Keratinocyte (primary cell): ENCODE measurements at places on chromosomes 2 and 18. TPM values are rescaled to one million over a fixed set of nuclear protein-coding genes. Genes with fewer than 3 reads are reported as not detected.

- H3K27me3 ChIP-seq = peaks cover 8% of the 10 kb centered on the region
- H3K27ac ChIP-seq = no peak overlapping the region
- H3K4me3 ChIP-seq = no peak overlapping the region
- H3K36me3 ChIP-seq = no peaks in the 10 kb centered on the region
- DNase-seq = no peak
- peaks cover 45% of the 10 kb centered on the region for H3K4me1 ChIP-seq
Observed at GRCh38 chr2:233211548-233211895, 40.0 kb upstream of the ATG16L1 start.

Gene RNU2-63P
- polyA plus RNA-seq = 2.4 TPM in 1 of 3 replicates, not detected in the others

DNA sequence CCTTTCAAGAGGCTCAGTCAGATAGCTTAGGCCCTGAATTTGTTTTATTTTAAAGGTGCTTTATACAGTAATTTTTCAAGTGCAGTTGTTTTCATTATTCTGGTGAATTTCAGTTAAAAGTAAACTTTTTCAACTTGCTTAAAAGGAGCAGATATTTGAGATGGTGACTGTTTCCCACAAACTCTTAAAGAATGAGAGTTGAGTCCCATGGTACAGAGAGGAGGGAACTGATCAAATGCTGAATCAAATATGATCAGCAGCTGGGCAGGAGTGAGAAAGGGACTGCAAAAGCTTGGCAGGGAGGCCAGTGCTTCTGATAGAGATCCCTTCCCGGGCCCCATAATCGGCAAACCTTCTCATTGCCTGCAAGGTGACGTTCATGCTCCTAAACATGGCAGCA, 91.2 kb downstream of the KCNS3 start:
- no peaks in the 10 kb centered on the region for H3K36me3 ChIP-seq
- H3K27ac ChIP-seq = no peak overlapping the region
- H3K4me1 ChIP-seq = no peaks in the 10 kb centered on the region
- no peak overlapping the region for H3K4me3 ChIP-seq

GRCh38 chr2:58634653-58635370, 393.7 kb upstream of the FANCL start:
- H3K27ac ChIP-seq = peak overlapping the region; percentile 72
- H3K4me3 ChIP-seq = no peak overlapping the region
- DNase-seq = peak; percentile 23
- no peaks in the 10 kb centered on the region for H3K36me3 ChIP-seq
- H3K4me1 ChIP-seq = peaks cover 27% of the 10 kb centered on the region

Gene SPAG16
- 11.0 to 19.6 TPM (median 11.4 TPM) in 3 replicates for polyA plus RNA-seq

Gene LYG2
- polyA plus RNA-seq = 0.14 to 0.24 TPM in 2 of 3 replicates, not detected in the other

Gene APOB
- 0.01 TPM in 2 of 3 replicates, not detected in the other for polyA plus RNA-seq

GRCh38 chr18:36769611-36770314, 59.0 kb downstream of the TPGS2 start:
- H3K36me3 ChIP-seq = no peaks in the 10 kb centered on the region
- H3K27me3 ChIP-seq = no peaks in the 10 kb centered on the region
- peaks cover 3% of the 10 kb centered on the region for H3K4me1 ChIP-seq
- H3K27ac ChIP-seq = no peak overlapping the region

DNA sequence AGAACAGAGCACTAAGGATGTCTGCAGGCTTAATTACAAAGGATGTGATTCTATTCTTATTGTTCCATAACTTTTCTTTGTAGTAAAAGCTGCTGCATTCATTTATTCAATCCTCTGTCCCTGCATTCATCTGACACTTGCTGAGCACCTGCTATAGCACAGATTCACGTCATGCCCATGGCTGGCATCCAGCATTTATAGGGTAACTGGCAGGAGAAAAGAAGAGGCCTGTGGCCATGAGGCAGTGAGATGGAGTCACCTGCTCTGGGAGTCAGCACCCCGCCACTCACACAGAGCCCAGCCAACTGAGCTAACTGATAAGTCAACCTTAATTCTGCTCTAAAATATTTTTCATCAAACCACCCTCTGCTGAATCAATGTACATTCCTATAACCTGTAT, 18.3 kb upstream of the CDC42EP3 start:
- DNase-seq = no peak
- H3K4me1 ChIP-seq = peaks cover 11% of the 10 kb centered on the region
- H3K27me3 ChIP-seq = no peaks in the 10 kb centered on the region
- H3K27ac ChIP-seq = no peak overlapping the region
- no peaks in the 10 kb centered on the region for H3K36me3 ChIP-seq

- H3K4me3 ChIP-seq = no peak overlapping the region
- H3K27ac ChIP-seq = no peak overlapping the region
- no peaks in the 10 kb centered on the region for H3K27me3 ChIP-seq
- peak; percentile 15 for DNase-seq
Observed at GRCh38 chr2:146579147-146579930, 1265.5 kb upstream of the ACVR2A start.

DNA sequence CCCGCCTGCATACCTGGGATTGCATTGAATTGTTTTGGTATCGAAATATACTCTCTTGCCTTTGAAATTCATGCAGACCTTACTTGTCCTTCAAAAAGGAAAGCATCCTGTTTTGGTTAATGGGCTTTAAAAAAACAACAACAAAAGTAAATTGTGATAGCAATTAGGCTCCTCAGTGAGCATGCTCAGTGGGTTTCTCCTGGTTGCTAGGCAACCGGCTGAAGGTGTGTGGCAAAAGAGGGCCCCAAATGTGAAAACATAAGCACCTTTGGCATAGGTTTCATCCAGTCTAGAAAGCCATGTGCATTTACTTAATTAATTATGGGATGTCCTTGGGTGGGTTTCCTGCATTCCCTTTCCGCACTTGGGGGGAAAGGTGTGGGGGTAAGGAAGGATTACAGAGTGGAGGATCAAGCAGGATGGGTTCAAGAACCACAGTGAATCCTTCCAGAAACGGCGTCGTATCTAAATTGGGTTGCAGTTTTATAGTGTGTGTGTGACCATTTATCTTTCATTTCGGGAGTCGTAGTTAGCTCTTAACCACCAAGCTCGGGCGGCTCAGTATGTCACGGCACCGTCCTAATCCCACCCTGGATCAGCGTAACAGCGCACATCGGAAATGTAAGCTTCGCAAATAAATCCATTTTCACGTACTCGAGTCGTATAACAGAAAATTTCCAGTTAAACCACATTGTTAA, 274.9 kb upstream of the TCF4 start:
- H3K36me3 ChIP-seq = no peaks in the 10 kb centered on the region
- no peaks in the 10 kb centered on the region for H3K27me3 ChIP-seq
- peaks cover 2% of the 10 kb centered on the region for H3K4me1 ChIP-seq
- no peak overlapping the region for H3K27ac ChIP-seq
- DNase-seq = no peak

Gene CCDC138
- 2.4 to 6.6 TPM (median 3.1 TPM) in 3 replicates for polyA plus RNA-seq

DNA sequence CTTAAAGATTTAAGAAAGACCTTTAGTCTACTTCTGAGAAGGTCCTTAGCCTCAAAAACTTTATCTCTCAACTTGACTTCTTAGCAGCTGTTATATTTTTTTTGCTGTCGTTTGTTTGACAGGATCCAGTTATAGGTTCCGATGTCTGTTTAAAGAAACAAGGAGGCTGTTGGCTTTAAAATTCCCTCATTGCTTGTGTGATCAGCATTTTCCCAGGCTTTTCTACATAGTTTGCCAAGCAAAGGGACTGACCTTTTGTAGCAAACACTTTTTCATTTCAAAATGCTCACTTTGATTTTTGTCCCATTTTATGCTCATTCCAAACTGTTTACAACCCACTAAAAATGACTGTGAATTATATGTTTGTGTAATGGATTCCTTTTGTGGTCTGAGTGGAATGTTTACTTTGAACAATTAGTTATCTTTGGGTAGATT, 394.9 kb downstream of the ARHGAP15 start:
- no peaks in the 10 kb centered on the region for H3K36me3 ChIP-seq
- no peak overlapping the region for H3K4me3 ChIP-seq
- no peaks in the 10 kb centered on the region for H3K4me1 ChIP-seq
- no peak for DNase-seq
- no peaks in the 10 kb centered on the region for H3K27me3 ChIP-seq
- H3K27ac ChIP-seq = no peak overlapping the region

DNA sequence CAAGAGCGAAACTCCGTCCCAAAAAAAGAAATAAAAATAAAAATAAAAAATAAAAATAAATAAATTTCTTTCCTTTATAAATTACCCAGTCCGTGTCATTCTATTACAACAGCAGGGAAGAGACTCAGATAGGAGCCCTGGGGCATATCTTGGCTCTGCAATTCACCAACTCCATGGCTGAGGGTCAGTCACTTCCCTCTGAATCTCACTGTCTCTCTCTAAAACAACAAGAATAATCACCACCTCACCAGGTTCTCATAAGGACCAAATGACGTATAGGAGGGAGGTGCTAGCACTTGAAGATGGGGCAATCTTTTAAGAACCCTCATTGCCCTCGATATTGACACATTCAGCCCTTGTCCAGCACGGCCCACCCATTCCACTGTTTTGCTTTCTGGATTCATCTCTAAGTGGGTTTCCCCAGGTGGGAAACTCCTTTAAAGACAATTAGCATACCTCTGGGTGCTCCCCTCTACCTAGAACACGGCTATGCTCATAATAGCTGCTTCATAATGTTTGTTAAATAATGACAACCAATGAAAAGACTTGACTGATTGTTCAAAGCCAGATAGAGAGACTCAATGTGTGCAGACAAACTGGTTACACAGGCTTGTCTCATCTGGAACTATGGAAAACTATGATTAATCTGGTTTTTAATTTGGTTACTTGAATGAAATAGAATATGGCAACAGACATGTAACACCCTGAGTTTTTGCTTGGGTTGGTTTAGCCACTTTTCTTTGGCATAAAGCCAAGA, 15.1 kb downstream of the MYCN start:
- H3K36me3 ChIP-seq = no peaks in the 10 kb centered on the region
- no peak overlapping the region for H3K27ac ChIP-seq
- no peak for DNase-seq
- no peaks in the 10 kb centered on the region for H3K4me1 ChIP-seq

DNA sequence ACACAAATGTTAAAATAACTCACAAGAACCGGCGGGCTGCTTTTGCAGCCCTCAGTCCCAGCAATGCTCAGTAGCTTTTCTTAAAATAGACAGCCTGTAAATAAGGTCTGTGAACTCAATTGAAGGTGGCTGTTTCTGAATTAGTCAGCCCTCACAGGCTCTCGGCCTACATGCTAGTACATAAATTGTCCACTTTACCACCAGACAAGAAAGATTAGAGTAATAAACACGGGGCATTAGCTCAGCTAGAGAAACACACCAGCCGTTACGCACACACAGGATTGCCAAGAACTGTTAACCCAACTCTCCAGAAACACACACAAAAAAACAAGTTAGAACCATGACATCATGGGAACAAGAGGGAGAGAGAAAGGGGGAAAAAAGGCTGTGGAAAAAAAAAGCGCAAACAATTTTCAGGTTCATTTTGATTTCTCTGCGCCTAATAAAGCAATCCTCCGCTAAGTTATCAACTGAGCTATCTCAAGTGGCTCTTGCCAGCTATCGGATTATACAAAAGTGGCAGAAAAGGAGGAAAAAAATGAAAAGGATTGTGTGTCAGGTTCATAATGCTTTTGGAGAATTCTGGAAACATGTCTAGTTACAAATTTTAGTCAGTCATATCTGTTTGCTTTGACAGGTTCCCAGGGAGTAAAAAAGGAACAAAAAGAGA, 89.1 kb downstream of the ZEB2 start:
- no peak for DNase-seq
- H3K27ac ChIP-seq = no peak overlapping the region
- H3K4me1 ChIP-seq = no peaks in the 10 kb centered on the region
- no peaks in the 10 kb centered on the region for H3K36me3 ChIP-seq

Gene PECR
- polyA plus RNA-seq = 7.3 to 12.0 TPM (median 7.8 TPM) in 3 replicates

DNA sequence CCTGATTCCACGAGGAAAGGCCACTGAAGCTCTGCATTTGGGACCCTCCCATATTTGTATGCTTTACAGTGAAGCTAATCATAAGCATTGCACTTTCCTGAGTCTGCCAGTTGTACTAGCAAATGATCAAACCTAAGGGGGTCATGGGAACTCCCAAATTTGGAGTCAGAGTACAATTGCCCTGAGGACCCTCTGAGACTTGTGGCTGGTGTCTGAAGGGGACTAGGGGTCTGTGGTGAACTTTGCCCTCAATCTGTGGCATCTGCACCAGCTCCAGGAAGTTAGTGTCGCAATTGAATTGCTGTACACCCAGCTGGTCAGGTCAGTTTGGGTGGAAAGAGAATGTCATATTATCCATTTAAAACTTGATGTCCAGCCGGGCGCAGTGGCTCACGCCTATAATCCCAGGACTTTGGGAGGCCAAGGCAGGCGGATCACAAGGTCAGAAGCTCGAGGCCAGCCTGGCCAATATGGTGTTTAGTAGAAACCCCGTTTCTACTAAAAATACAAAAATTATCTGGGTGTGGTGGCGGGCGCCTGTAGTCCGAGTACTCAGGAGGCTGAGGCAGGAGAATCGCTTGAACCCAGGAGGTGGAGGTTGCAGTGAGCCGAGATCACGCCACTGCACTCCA, 18.1 kb downstream of the SOWAHC start:
- DNase-seq = no peak
- H3K4me3 ChIP-seq = no peak overlapping the region
- no peaks in the 10 kb centered on the region for H3K27me3 ChIP-seq
- H3K27ac ChIP-seq = no peak overlapping the region
- H3K4me1 ChIP-seq = peaks cover 7% of the 10 kb centered on the region
- no peaks in the 10 kb centered on the region for H3K36me3 ChIP-seq

Gene FAP
- 8.5 to 20.9 TPM (median 12.8 TPM) in 3 replicates for polyA plus RNA-seq

- H3K4me3 ChIP-seq = no peak overlapping the region
- peaks cover 39% of the 10 kb centered on the region for H3K4me1 ChIP-seq
- DNase-seq = no peak
- H3K27ac ChIP-seq = peak overlapping the region; percentile 83
Observed at GRCh38 chr2:28644760-28645159, 106.9 kb upstream of the PPP1CB start.

Gene SLC11A1
- polyA plus RNA-seq = 0.46 to 1.2 TPM (median 0.70 TPM) in 3 replicates

DNA sequence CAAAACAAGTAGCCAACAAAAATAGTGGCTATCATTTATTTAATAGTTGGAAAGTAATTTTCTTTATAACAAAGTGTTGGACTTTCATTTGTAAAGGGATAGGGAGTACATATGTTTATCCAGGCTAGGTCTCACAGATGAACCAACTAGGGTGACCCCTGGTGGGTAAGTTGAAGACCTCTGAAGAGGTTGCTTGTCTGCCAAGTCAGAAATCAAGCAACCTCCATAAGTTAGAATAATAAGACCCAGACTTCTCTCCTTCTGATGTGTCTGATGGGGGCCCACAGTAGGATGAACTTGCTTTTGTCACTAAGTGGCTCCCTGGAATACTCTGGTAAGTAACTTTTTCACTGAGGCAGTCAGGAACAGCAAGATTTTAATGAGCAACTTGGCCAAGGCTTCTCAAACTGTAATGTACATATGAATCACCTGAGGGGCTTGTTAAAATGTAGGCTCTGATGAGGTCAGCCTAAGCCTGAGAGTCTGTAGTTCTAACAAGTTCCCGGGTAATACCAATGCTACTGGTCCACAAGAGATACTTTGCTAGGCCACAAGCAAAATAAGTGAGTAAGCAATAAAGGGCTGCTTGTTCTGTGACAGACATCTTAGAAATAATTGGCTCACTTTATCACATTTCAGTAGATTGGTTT, 319.6 kb downstream of the PIK3C3 start:
- H3K27ac ChIP-seq = no peak overlapping the region
- no peak overlapping the region for H3K4me3 ChIP-seq
- H3K27me3 ChIP-seq = no peaks in the 10 kb centered on the region
- no peaks in the 10 kb centered on the region for H3K36me3 ChIP-seq
- no peak for DNase-seq

Gene ABHD1
- not detected in 3 replicates for polyA plus RNA-seq

GRCh38 chr2:106163948-106164545, 30.1 kb downstream of the UXS1 start:
- H3K27me3 ChIP-seq = no peaks in the 10 kb centered on the region
- no peak overlapping the region for H3K27ac ChIP-seq
- peaks cover 11% of the 10 kb centered on the region for H3K36me3 ChIP-seq
- no peak for DNase-seq
- no peak overlapping the region for H3K4me3 ChIP-seq
